AG09319 (cell line): ENCODE measurements at places on chromosomes 1 and 21.
A peak's percentile ranks its signal among the peaks of the same experiment; 100 is the strongest.

GRCh38 chr1:53298045-53298637 lies 29.7 kb downstream of the LRP8 start:
- no peak for DNase-seq

DNA sequence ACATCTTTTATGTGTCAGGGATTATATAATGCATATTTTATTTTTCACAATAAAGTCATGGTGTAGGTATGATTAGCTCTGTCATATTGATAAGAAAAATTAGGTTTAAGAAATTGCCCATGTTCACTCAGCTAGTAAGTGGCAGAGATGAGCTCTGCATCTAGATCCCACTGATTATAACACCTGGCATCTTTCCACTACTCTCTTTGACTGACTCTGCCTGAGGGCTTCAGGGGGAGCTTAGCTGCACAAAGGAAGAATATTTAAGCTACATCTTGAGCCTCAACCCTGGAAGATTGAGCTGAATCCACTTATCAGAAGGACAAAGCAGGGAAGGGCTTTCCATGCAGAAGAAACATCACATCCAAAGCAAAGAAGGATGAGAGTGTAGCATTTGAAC lies 190.4 kb downstream of the MIS18A start:
- no peak for DNase-seq

DNA sequence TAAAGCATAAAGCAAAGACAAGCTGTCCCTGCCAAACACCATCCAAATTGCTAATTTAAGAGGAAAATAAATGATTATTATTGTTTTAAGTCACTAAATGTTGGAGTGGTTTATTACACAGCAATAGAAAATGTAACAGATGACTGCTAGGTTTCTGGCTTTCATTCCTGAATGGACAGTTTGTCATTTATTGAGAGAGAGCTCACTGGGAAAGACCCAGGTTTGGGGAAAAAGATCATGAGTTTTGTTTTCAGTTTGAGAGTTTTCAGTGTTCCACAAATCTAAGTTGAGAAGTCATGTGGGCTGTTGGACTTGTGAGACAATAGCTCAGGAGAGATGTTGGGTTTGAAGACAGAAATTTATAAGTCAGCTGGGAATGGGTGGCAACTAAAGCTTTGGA lies 5.4 kb downstream of the GPA33 start:
- no peak for DNase-seq

- no peak for DNase-seq
Observed at GRCh38 chr21:33859373-33860102, 56.1 kb downstream of the ATP5PO start.

- no peak for DNase-seq
Observed at GRCh38 chr1:12178511-12178910, 11.7 kb downstream of the TNFRSF1B start.

DNA sequence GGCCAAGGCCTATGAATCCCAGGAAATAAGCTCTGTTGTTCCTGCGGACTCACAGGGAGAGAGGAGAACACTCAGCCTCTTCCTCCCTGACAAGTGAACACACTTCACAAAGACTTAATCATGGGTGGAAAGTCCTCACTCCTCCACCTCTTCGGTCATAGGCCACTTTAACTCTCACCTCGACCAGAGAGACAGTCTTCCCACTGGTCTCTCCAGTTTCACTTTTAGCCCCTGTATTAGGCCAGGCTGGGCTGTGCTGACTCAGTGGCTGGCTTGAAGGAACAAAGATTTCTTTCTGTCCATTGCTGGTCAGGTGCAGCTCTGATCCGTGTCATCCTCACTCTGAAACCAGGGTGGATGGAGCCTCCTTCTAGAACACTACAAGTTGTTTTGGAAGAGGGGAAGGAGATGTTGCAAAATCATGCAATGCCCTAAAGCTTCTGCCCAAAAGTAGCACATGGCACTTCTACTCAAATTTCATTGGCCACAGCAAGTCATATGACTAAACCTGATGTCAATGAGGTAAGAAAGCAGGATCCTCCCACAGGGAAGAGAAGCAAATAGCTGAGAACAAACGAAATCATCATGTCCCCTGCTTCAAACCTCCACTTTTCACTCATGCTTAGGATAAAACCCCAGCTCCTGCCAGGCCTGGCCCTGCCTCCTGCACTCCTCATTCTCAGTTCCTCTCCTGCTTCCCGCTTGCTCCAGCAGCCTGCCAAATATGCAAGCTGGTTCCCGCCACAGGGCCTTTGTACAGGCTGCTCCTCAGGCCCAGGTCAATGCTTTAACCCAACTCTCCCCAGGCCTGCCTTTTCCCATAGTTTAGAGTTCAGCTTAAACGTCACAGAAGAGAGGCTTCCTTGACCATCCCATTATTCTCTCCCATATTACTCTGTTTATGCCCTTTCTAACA lies 150.5 kb upstream of the RUNX3 start:
- DNase-seq: no peak

GRCh38 chr1:54967372-54967771 lies 13.1 kb upstream of the TMEM61 start:
- DNase-seq: no peak

GRCh38 chr1:57118948-57119603 lies 153.3 kb upstream of the C8B start:
- no peak for DNase-seq

DNA sequence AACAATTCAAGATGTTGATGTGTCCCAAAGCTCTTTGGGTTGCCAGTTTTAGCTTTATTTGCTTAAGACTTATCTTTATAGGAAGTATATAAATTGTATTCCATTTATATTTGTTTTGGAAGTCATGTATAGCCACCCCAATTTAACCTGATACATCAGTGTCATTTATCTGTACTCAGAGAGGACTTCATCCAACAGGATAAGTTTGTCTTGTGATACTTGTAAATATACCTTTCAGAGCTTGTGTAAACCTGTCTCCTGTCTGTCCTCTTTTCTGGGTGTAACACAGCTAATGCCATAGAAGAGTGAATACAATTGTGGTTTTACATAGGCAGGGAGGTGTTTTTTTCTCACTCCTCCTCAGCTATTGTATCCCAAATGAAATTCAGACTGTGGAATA lies 10.4 kb downstream of the PTGFR start:
- DNase-seq: no peak

- no peak for DNase-seq
Observed at GRCh38 chr1:53031732-53032131, 30.3 kb upstream of the PODN start.

DNA sequence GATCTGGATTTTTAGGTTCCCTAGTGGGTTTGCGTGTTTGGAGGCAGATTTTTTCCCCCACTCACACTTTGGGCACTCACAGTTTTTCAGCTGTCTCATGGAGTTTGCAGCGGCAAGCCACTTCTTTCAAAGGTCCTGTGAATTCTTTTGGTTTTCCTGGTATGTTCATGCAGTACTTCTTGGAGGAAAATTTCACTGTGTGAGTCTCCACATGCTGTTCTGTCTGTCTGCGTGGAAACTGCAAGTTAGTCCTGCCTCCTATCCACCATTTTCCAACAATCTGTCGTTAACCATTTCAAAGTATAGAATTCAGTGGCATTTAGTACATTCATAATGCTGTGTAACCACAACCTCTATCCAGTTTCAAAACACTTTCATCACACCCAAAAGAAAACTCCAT lies 793 bp upstream of the FMO1 start:
- DNase-seq: no peak

GRCh38 chr1:211654838-211655787 lies 20.3 kb downstream of the NEK2 start:
- DNase-seq: peak; percentile 72

DNA sequence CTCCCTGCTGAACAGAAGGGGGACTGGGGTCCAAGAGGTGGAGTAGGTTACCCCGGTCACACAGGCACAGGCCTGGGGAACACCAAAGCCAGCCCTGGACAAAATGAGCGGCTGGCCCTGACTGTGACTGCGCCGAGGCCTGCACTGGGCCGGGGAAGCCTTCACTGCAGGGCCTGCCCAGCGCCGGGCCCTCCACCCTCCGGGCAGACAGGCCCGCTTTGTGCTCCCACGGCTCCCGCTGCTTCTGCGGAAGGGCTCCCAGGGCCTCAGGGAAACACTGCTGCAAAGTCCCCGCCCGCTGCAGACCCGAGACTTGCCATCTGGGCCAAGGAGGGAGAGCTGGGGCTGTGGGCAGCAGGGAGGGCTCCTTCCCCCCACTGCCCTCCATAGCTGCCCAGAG lies 35.3 kb downstream of the MEGF6 start:
- no peak for DNase-seq

GRCh38 chr1:77290576-77290975 lies 8.8 kb downstream of the AK5 start:
- no peak for DNase-seq

DNA sequence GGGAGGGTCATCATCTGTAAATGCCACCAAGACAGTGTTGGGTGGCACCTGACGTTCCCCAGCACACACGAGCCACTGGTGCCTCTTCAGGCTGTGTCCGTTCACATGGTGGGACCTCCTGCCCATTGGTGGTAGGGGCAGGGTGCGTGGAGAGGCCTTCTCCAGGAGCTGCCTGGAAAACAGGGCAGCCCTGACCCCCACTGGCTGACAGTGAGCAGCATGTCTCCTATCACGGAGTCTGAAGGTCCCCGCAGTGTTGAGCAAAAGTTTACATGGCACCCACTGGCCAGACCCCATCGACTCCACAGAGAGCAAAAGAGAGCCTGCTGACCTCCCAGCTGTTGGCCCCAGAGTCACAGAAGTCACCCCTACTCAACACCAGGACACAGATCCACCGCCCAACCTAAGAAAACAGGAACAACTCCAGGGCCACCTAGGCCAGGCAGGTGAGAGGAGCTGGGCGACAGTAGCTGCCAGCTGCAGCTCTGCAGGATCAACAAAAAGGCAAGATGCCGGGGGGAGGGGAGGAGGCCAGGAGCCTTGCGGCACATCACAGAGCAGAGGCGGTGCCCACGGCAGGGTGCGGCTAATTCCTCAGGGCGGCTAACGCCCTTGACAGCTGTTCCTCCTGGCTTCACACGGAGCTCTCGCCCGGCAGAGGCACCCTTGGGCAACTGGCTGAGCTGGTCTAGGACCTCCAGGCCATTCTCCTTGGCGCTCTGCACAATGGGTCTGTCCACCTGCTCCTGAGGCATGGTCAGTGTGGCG lies 14.4 kb upstream of the IFI6 start:
- no peak for DNase-seq

- DNase-seq: no peak
Observed at GRCh38 chr1:6585081-6585722, 5.4 kb downstream of the ZBTB48 start.

DNA sequence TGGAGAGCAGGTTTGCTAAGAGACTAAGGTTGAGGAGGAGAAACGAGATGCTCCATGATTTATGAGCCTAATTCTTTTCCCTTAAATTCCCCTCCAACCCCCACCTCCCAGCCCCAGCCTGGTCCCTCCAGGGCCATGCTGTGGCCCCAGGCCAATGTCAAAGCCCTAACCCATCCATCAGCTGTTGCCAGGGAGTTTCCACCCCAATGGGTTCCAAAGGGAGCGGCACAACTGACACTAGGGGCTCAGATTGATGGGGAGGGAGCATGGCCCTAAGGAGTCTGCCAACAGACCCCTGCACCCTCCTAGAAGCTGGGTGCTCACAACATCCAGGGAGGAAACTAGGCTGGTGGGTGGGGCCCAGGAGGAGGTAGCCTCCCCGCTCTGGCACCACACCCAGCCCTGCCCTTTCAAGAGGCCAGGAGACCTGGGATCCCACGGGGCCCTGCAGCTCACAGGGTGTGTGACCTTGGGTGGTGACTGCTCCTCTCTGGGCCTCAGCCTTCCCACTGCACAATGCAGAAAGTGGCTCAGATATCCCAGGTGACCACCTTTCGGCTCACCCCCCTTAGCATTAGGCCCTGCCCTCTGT lies 12.9 kb downstream of the AHDC1 start:
- no peak for DNase-seq

DNA sequence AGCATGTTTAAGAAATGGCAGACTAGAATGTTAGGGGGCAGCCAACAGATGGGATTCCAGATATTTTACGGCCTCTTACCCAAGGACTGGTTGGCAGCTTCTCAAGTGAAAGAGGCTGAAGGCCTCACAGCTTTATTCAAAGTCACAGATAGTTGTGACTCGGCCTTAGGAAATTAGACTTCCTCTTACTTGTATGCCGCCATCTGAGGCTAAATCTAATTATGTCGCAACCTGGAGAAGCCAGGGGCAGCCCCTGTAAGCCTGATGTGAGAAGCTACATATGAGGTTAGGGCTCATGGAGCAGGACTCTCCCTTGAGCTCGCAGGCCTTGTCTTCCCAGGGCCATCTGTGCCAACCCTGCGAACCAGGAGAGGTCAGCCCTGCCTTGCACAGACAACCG lies 352.5 kb downstream of the HHAT start:
- DNase-seq: no peak

DNA sequence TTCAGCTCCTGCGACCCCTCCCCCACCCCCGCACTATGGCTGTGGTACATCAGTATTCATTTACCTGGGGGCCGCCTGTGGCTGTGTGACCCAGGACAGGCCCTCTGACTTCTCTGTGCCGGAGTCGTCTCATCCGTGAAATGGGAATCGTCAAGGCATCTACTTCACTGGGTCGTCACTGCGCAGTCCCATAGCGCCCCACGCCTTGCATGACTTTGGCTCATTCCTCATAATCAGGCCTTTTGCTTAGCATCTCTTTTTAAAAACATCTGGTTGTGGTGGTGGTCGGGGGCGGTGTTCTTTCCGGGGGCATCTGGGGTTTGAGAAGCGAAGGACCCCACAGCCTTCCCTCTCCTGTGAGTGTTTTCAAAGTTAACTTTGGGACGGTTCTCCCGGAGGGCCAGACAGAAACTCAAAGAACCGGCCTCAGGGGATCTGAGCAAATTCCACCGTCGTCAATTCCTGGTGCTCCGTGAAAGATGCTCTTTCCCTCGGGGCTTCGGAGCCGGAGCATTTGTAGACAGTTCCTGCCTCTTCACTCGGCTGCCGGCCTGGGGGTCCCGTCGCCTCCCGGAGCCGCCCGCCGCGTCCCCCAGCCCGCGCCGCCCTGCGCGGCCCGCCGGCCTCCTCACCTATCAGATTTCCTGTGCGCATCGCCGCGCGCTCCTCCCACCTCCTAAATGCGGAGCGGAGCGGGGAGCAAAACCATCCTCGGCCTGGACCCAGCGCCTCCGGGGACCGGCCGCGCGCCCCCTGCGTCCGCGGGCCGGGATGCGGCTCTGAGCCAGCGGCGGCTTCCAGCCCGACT lies at the start of gene B3GALT5:
Gene B3GALT5 (plus strand): TSS at position 708 of the 808 bp plus-strand sequence. CDS start 47,620 bp downstream, outside the sequence.
- DNase-seq: no peak
